ENCODE measurements at places on chromosomes 4 and X. TPM values are rescaled to one million over a fixed set of nuclear protein-coding genes. Genes with fewer than 3 reads are reported as not detected.

GRCh38 chrX:155632431-155633100 is 19.8 kb upstream of the TMLHE start:
- DNase-seq: no peak

The PCDH10 gene
- total RNA-seq: 0.63 TPM

The GPR143 gene
- total RNA-seq: 0.84 TPM

The H2BW2 gene
- total RNA-seq: not detected

GRCh38 chrX:110734894-110735541 is 60.6 kb downstream of the CHRDL1 start:
- DNase-seq: no peak

- no peak for DNase-seq
These were observed 23.0 kb upstream of the UGT2B15 start for GRCh38 chr4:68693325-68694075.

The NMU gene
- not detected for total RNA-seq

- no peak for DNase-seq
These were observed 44.1 kb upstream of the NEUROG2 start for GRCh38 chr4:112560084-112560483.

DNA sequence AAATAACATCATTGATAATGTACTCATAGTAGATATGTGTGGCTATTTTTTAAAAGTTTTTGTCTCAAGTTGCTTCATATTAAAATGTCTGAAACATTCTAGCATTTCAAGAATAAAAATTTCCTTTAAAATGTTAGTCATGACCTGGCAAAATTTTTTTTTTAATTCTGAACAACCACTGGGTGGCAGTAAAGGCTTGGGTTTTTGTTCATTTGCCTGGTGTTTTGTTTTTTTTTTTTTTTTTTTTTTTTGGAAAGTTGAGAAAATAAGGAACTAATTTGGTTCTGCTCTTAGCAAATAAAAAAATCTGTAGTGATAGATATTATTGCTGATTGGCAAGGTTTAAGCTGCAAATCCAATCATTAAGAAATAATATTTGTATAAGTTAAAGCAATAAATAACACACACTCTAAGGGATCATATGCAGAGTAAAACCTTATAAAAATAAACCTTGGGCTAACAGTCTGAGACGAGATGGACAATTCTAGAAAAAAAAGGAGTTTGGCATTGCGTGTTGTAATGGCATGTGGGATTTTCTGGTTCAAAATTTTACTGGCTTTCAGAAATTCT is 81.4 kb downstream of the CEP44 start:
- DNase-seq: no peak

DNA sequence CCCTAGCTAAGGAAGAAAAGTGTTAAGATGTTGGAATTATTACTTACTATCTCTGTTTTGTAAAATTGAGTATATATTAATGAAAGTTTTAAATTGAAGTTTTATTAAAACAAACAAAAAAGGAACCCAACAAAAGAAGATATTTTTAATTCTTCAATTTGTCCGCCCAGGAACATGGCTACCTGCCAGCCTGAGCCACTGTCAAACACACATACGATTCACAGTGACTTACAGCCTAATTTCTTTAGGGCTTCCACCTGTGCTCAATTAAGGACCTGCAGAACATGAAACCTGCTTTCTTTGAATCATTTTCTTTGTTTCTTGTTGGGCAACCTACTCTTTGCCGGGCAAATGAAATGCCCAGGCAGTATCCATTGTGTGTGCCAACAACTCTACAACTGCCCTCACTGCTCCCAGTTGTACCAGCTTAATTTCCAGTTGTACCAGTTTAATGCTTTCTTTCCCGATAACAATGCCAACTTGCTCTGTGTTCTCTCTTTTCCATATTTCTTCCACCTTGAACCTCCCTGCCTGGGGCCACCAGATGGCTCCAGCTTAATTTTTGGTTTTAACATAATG is 181.7 kb downstream of the GBA3 start:
- no peak for DNase-seq

The CXorf49 gene
- total RNA-seq: not detected

DNA sequence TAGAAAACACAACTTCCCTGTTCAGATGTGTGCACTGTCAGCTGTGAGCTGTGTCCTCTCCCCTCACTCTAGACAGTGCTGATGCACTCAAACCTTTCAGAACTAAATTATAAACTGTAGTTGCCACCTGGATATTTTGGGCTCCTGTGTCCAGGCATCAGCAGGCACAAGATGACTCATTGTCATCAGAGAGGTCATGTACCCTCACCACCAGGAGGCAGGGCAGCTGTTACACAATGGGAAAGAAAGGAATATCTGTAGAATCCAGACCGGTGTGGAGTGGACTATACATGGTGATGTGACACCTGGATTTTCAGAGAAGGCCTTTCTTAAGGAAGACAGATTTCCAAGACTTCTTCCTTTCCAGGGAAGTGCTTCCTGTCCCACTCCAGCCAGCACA is 854.4 kb upstream of the AGA start:
- DNase-seq: no peak

The HS6ST2 gene
- total RNA-seq: 2.5 TPM

DNA sequence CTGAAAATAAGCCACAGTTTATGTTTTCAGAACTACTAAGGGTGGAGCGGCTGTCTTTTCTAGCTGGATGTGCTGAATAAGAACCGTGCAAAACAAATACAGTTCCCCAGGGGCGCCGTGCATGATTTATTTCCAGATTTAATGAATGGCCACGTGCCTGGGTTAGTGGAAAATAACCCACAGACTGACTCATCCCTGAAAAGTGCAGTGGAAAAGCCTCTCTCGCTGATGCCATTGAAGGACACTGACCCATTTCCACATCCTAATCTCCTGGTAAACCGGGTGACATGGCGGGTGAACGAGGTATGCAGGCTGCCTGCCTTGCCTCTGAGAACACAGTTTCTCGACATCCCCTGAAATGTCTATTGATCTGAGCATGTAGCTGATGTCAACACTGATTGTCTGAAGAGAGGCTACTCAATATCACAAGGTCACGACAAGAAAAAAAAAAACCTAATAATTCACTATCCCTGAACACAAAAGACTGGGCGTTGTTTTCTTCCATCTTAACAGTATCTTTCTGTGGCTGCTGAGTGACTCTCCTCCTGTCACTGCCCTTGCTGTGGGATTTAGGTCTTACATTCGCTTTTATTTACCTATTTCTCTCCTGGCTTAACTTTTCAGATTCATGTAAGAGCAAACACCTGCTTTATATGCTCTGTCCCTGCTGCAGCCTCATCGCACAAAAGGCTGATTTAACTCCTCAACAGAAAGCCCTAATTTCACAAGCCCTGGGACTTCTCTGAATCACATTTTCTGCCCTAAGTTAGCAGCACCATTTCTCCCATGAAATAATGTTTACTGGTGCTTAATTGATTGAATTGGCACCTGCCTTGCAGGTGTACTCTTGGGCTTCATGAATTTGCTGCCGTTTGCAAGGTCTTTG is 76.9 kb upstream of the SCOC start:
- DNase-seq: no peak

GRCh38 chrX:109714340-109714958 is 18.6 kb downstream of the ACSL4 start:
- no peak for DNase-seq

The SHROOM4 gene
- total RNA-seq: 40.5 TPM

GRCh38 chrX:40496728-40497127 is 84.0 kb upstream of the ATP6AP2 start:
- no peak for DNase-seq

The SOX3 gene
- not detected for total RNA-seq

- no peak for DNase-seq
These were observed 68.7 kb downstream of the APBB2 start for GRCh38 chr4:41145571-41146078.

DNA sequence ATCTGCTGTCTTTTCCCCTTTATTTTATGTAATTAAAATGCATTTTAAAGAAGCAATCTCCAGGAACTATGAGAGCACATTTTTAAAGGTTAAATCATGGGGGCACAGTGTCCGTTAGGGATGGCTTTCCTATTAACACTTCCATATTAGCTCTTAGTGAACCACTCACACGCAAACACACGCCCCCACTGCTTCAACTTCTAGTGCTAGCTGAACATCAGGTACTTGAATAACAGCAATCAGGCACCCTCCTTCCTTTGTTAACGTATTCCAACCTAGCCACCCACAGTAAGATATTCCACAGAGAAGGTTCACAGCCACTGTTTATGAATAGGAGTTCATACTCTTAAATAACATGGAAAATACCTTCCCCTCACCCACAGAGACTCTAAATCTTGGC is 9.3 kb downstream of the TMEM255A start:
- no peak for DNase-seq

The PFKFB1 gene
- total RNA-seq: not detected

The MAMLD1 gene
- total RNA-seq: 4.3 TPM

The NALF2 gene
- 0.15 TPM for total RNA-seq

The ENPEP gene
- total RNA-seq: 10.6 TPM

DNA sequence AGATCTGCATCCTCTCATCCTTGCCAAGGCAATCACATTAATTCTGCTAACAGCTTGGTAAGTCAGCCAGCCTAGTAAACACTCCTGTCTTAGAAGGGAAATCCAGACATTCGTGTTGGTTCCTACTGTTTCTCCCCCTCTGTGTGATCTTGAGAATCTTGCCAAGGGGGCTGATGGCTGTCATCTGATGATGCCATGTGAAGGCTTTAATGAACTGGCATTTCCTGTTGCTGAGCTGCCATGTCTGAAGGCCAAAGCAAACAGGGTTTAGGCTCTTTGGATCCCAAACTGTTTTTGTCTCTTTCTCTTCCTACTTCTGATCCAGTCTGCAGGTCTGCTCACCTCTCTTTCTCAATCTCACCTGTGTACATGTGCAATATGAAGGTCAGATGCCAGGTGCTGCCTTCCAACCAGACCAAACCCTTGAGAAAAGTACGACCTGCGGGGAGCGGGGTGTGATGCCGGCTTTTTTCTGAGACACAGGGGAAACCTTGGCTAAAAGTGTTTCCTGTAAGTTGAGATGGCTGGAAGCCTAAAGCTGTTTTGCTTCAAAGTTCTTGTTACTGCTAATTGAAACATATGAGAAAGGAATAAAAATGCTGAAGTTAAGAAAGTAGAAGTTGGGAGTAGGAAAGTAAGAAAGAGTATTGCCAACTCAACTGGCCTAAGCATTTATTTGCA is 532.9 kb downstream of the ANKRD50 start:
- DNase-seq: no peak

DNA sequence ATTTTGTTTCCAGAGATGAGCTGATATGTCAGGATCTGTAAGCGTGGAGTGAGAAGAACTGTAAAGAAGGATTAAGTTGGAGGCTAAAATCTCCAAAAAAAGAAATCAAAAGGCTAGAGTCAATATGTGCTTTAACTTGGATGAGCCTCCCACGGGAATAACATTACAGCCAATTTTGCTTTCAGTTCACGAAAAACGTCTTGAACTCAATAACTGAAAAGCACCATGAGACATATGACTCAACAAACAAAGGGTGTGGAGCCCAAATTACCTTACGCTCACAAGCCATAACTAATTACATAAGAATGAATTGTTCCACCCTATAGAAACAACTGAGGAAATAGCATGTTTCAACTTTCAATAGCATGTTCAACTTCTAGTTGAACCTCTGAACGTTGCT is 22.3 kb downstream of the TMPRSS11D start:
- no peak for DNase-seq

Measured in upper lobe of left lung (tissue), 6 donors.